ENCODE measurements at places on chromosomes 12 and 14.

DNA sequence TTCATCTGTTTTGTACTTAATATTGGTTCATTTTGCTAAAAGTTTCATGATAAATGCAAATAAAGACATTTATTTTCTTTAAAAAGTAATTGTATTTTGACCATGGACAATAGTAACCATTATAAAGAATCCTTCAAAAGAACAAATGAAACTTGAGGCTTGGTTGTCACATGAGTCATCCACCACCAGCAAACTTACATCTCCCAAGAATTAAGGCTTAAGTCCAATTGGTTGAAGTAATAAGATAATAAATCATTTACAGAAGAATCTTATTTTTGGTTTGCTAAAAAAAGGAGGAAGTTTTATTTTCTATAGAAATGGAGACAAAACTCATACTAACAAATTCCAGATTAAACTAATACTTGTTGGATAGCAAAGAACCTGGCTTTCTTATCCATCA, 84.8 kb upstream of the KITLG start:
- DNase-seq: no peak

- no peak for DNase-seq
Observed at GRCh38 chr12:119375075-119375882, 40.8 kb downstream of the CCDC60 start.

DNA sequence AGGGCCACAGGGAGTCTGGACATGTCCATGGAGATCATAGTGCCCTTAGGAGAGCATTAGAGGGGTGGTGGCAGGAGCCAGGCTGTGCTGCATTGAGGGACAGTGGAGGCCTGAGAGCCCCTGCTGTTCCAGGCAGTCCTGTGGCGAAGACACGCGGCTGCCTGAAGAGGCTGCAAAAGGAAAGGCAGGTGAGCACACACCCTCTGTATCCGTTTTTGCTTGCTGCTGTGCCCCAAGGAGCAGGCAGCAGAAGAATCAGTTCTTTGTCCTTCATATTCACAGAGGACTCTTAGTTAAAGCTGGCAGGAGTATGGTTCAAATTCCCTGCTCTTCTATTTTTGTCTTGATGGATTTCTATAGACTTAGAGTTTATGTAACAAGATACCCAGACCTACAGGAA, 4.5 kb downstream of the SLC35E3 start:
- DNase-seq: no peak

DNA sequence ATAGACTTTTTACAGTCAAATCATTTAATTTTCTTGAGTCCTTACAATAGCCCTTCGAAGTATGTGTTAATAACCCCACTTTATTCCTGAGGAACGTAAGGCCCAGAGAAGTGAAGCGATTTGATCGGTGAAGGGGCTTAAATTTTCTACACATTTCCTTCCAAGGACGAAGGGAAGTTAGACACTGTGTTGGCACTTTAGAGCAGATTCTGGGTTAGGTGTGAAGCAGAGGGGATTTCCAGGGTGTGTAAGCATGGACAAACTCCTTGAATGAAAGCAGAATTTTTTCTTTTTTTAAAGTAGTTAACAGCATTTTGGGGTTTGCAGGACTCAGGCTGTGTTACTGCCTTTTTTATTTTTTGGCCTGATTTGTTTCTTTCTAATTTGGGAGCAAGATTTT, 38.9 kb downstream of the PRORP start:
- no peak for DNase-seq

DNA sequence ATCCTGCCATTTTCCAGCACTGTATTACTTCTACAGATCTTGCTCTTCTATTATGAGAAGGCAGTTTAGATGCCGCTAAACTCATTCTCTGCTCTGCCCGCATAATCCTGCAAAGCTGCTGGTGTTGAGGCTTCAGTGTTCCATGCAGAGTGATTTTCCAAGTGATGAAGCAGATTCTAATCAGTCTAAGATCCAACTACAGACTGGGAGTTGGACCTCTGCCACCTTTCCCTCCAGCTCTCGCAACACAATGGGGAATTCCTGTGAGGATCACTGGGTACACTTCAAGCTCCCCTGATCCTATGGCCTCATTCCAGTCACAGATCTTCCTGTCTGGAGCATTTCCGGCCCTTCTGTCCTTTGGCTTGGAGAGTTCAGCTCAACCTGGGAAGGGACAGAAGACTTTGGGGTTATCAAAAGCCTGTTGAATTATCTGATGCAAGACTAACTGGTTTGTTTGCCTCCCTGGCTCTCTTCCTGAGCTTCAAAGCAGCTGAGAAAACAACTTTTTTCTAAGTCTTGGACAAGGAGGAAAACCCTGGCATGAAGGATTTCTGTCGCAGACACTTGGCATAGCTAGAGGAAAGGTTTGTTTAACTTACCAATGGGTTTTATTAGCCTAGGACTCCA, 333.9 kb downstream of the ZFP36L1 start:
- DNase-seq: no peak
